ENCODE measurements at places on chromosomes 3 and 15. TPM values are rescaled to one million over a fixed set of nuclear protein-coding genes. Genes with fewer than 3 reads are reported as not detected.
A peak's percentile ranks its signal among the peaks of the same experiment; 100 is the strongest.

GRCh38 chr3:71244153-71244825, 339.2 kb downstream of the FOXP1 start:
- DNase-seq, result no peak

DNA sequence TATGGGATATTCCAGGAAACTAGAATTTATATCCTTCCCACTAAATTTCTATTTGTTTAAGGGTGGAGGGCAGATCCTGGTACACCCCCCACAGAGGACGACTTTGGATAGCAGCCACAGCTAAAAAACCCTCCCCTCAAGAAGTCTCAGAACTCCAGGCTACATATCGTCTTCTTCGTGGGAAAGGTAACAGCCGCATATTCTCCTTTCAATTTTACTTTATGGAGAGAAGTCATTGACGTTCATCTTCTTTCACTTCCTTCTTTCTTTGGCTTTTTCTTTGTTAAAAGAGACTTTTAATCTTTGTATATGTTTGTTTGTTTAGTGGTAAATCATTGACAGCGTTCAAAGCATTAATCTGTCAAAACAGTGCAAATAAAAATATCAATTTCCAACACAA, 36.3 kb downstream of the TRIP4 start:
- DNase-seq, result no peak

DNA sequence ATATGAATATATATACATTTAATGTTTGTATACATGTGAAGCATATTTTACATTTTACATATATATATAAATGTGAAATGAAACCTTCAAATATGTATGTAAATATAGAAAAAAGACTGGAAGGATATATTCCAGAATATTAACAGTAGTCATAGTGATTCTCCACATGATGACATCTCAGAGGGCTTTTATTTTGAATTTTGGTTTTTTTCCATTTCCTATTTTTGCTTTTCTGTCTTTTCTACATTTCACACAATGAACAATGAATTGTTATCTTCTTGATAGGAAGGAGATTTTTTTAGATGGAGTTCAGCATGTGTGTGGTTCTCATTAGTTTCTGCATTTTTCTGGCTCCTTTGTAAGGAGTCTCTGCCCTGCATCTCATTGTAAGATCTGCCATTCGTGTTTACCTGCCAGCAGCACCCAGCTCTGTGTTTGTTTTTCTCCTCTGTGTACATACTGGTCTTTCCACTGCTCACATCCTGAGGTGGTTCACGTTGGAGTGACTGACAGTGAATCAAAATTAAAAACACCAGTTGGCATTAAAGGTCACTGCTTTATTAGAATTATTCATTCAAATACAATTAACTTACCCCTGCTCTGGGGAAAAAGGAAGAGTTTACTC, 425.3 kb upstream of the MDFIC2 start:
- DNase-seq, result no peak

DNA sequence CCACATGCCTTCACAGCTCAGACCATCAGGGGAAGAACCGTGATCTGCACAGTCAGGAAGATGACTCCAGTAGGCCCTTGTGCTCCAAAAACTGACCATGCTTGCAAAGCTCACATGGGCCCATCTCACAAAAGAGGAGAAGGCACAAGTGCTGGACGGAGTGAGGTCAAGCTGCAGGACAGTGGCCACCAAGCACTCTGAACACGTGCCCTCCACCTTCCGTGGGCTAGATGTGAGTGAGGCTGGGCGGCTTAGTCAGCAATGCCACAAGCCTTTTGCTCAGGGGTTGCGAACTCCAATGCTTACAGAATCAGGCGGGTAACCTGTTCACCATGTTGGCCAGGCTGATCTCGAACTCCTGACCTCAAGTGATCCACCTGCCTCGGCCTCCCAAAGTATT, 70.9 kb downstream of the SCN5A start:
- DNase-seq, result no peak

GRCh38 chr15:61410662-61411061, 181.6 kb upstream of the RORA start:
- DNase-seq, result no peak

GRCh38 chr3:108118038-108118768, 27.4 kb upstream of the CD47 start:
- DNase-seq, result no peak

DNA sequence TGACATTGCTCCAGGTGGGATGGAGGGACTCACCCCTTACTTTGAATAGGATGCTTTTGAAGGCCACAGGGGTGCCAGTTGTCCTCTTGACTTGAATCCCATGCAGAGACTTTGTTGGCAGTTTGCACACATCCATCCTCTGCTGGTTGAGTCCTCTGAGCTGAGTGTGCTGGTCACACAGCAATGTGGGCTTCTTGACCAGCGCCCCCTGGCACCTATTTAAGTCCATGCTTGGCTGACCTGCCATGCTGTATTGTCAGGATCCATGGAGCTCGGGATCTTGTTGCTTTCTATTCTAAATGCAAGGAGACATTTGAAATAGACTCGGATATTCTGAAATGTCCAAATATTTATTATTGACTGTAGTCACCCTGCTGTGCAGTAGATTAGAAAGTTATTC, 19.8 kb downstream of the RAB7A start:
- DNase-seq, result no peak

GRCh38 chr3:105762749-105763658, 105.8 kb downstream of the CBLB start:
- no peak for DNase-seq

GRCh38 chr15:35771746-35772442, 225.9 kb upstream of the DPH6 start:
- DNase-seq, result no peak

DNA sequence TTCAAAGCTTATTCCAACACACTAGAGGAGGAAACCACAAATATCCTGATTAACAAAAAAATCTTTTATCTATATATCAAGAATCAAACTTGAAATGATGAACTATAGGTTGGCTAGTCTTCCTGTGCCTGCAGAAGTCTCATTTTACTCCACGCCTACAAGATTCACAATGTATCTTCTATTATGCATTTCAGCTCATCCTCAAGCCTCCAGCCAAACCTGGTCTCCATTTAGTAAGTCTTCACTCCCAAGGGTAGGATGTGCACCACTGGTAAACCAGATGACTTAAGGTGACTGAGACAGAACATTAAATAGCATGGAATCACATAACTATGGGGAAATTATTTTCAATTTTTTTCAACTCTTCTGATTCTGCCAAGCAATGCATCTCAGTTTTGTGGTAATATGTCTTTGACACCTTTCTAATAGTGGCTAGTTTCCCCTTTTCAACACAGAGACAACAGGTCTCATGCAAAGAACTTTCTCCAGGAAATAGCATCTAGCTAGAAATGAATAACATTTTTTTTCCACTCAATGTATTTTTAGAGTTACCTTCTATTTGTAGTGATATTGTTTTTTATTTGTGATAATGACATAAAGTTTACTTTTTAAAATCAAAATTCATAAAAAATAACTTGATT, 166.9 kb downstream of the TNIK start:
- no peak for DNase-seq

DNA sequence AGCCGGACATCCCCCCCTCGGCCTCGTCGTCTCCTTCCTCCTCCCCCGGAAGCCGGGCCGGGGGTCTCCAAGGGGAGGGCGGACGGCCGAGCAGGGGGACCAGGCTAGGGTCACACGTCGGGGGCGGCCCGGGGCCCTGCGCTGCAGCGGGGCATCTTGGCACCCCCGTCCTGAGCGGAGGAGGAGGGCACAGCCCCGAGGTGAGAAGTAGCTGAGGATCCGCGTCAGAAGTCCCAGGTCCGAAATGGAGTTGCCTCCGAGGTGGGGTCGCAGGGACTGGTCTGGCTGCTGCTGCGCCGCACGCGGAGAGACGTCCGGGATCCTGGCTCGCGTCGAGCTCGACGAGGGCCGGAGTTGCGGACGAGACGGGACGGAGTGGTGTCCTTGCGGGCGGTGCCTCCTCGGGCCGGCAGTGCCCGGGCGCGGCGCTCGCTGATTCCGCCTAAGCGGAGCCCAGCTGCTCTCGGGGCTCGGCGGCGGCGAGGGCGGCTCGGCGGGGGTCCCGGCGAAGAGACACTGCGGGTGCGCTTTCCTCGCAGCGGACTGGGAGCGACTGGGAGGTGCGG, at the start of gene ADCY5:
Gene ADCY5 (minus strand): TSS at position 555 of the 566 bp plus-strand sequence. CDS start 545 bp downstream, at position 10.
- no peak for DNase-seq

DNA sequence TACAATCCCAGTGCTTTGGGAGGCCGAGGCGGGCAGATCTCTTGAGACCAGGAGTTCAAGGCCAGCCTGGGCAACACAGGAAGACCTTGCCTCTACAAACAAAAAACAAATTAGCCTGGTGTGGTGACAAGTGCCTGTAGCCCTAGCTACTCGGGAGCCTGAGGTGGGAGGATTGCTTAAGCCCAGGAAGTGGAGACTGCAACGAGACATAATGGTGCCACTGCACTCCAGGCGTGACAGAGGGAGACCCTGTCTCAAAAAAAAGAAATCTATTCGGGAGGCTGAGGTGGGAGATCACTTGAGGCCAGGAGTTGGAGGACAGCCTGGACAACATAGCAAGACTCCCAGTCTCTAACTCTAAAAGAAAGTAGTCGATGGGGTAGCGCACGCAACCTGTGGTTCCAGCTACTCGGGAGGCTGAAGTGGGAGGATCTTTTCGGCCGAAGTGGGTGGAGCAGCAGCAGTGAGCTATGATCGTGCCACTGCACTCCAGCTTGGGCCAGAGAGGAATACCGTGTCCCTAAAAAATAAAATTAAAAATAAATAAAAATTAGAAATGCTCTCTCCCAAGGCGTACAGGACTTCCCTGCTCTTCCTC, 775 bp downstream of the C3orf33 start:
- peak; percentile 80 for DNase-seq

DNA sequence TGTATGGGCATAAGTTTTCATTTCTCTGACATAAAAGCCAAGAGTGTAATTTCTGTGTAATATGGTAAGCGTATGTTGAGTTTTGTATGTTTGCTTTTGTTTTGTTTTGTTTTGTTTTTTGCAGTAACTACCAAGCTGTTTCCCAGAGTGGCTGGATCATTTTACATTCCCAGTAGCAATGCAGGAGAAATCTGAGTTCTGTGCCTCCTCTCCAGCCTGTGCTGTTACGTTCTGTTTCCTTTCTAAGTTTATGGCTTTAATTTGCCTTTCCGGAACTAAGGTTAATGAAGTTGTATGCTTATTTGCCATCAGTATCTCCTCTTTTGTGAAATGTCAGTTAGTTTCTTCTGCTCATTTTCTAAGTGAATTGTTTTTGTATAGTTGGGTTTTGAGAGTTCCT, 307.8 kb downstream of the GABRG3 start:
- DNase-seq, result no peak

GRCh38 chr15:40928821-40929659, at the start of gene DLL4:
Gene DLL4 (plus strand): TSS chr15:40929340. CDS start chr15:40929669, 329 bp downstream.
- peak; percentile 74 for DNase-seq

DNA sequence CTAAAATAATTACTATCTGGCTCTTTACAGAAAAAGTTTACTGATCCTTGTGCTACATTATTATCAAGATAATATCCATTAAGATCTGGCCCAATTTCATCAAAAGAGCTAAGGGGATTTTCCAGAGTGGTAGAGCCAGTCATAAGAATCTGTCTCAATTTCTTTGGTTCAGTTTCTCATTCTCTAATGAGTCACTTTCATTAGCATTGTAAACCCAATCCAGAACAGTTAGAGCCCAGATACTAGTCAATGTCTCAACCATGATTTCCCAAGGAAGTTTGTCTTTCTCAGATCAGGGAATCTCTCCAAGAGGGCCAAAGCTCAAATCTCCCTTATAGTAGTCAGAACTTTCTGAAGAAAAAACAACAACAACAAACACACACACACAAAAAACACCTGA, 131.1 kb upstream of the PPP2R3A start:
- no peak for DNase-seq

- no peak for DNase-seq
Observed at GRCh38 chr3:37475435-37475834, 301.1 kb upstream of the LRRFIP2 start.

GRCh38 chr15:33022629-33023028, 171.9 kb downstream of the FMN1 start:
- DNase-seq, result no peak

DNA sequence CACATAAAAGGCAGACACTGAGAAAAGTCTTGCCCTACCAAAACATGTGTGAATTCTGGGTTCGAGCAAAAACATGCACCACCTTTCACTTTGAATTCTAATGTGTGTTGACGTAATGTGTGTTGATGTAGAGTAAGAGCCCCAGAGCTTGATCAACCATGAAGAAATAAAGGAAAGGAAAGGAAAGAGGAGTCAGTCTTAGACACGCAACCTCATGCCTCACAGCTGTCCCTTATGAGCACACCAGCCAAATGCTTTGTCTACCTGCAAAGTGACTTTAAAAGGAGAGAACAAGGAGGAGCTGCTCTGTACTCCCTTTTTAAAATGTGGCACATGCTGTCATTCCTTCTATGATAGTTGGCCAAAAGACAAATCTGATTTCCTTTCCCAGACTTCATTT, 80.8 kb downstream of the RFTN1 start:
- peak; percentile 79 for DNase-seq

- DNase-seq, result no peak
Observed at GRCh38 chr3:11056531-11057050, 64.0 kb downstream of the SLC6A1 start.

- no peak for DNase-seq
Observed at GRCh38 chr3:184323696-184324095, 9.3 kb downstream of the EIF4G1 start.

EEF1AKMT4 gene
- 49.6 TPM for total RNA-seq

ADAMTS17 gene
- total RNA-seq, result not detected

DENND4A gene
- total RNA-seq, result 34.5 TPM

MYEF2 gene
- 50.0 TPM for total RNA-seq

TGM4 gene
- not detected for total RNA-seq

UNC13C gene
- not detected for total RNA-seq

LRRC58 gene
- total RNA-seq, result 25.8 TPM

AP3B2 gene
- total RNA-seq, result not detected

CCRL2 gene
- not detected for total RNA-seq

Measured in Karpas-422 (cell line).